ENCODE measurements at places on chromosomes 16 and 17. TPM values are rescaled to one million over a fixed set of nuclear protein-coding genes. Genes with fewer than 3 reads are reported as not detected.
A peak's percentile ranks its signal among the peaks of the same experiment; 100 is the strongest.

KCNG4 gene
- total RNA-seq = not detected

WDR81 gene
- total RNA-seq = 29.5 TPM

TBC1D3K gene
- not detected for total RNA-seq

- peak; percentile 76 for DNase-seq
Observed at GRCh38 chr17:64661976-64662773, at the start of gene SMURF2. TSS of gene SMURF2 (minus strand) at chr17:64662307. CDS start at chr17:64661880, 427 bp downstream.

DNA sequence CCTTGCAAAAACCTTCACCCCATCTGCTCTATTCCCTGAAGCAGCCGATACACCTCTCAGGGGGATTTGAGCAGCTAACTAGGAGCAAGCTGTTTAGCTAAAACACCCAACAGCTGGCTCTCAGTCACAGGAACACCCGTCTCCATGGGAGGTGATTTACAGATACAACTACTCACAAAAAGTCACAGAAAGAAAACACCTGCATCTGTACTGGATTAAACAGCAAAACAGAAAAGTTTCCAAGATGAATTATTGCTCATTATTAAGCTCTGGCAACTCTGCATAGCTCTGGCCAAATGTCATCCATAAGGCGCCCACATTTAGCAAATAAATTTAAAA lies 22.3 kb downstream of the GJC1 start:
- no peak for DNase-seq

- DNase-seq = no peak
Observed at GRCh38 chr17:81390873-81391255, 4.4 kb upstream of the BAHCC1 start.
